ENCODE measurements at places on chromosomes 1 and 21.

- DNase-seq: no peak
Observed at GRCh38 chr1:183318433-183318832, 99.7 kb downstream of the NMNAT2 start.

GRCh38 chr1:234960722-234961455 lies 167.7 kb downstream of the TOMM20 start:
- DNase-seq: no peak

DNA sequence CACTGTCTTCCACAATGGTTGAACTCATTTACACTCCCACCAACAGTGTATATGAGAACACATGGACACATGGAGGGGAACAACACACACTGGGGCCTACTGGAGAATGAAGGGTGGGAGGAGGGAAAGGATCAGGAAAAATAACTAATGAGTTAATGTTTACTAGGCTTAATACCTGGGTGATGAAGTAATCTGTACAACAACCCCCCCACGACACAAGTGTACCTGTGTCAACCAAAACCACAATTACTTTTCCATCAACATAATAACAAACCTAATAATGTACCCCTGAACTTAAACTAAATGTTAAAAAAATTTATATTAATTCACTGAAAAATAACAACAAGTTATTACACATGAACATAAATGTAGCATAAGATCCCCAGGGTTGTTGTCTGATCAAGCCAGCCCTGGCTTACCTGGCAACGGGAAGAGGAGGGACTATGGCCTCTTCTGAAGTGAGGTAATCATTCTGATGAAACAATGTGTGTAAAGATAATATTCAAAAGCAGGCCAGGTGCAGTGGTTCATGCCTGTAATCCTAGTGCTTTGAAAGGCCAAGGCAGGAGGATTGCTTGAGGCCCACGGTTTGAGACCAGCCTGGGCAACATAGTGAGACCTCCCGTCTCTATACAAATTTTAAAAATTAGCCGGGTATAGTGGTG lies 40.8 kb upstream of the HEATR1 start:
- DNase-seq: no peak

GRCh38 chr21:18245464-18245967 lies 883 bp downstream of the CHODL start:
- no peak for DNase-seq
